ENCODE measurements at places on chromosomes 13 and 19.
A peak's percentile ranks its signal among the peaks of the same experiment; 100 is the strongest.

- H3K4me3 ChIP-seq = no peak overlapping the region
- H3K36me3 ChIP-seq = no peaks in the 10 kb centered on the region
- no peak overlapping the region for H3K27ac ChIP-seq
- no peak for DNase-seq
- H3K27me3 ChIP-seq = no peaks in the 10 kb centered on the region
- H3K4me1 ChIP-seq = no peaks in the 10 kb centered on the region
These were observed 1075.0 kb downstream of the DIAPH3 start for GRCh38 chr13:59088716-59089115.

- H3K27ac ChIP-seq = peak overlapping the region; percentile 60
- H3K4me1 ChIP-seq = peaks cover 19% of the 10 kb centered on the region
- peaks cover 8% of the 10 kb centered on the region for H3K36me3 ChIP-seq
- H3K27me3 ChIP-seq = peaks cover 18% of the 10 kb centered on the region
- H3K4me3 ChIP-seq = peak overlapping the region; percentile 71
- DNase-seq = no peak
These were observed 665 bp upstream of the ATG4D start for GRCh38 chr19:10543059-10543419.

- H3K4me1 ChIP-seq = no peaks in the 10 kb centered on the region
- H3K36me3 ChIP-seq = no peaks in the 10 kb centered on the region
- no peak overlapping the region for H3K27ac ChIP-seq
- no peaks in the 10 kb centered on the region for H3K27me3 ChIP-seq
- DNase-seq = no peak
- H3K4me3 ChIP-seq = no peak overlapping the region
These were observed 724.6 kb downstream of the SLITRK5 start for GRCh38 chr13:88395804-88396203.

DNA sequence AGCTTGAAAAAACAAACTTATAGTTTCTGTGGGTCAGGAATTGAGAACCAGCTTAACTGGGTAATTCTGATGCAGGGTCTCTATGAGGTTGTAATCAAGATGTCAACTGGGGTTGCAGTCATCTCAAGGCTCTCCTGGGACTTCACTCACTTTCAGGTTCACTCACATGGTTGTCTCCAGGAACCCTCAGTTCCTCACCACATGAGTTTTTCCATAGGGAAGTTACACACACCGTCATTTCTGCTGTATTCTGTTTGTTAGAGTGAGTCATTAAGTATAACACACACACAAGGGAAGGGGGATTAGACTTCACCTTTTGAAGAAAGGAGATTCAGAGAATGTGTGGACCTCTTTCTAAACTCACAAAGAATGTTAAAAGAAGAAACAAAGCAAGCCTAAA lies 34.9 kb upstream of the MLNR start:
- peaks cover 15% of the 10 kb centered on the region for H3K4me1 ChIP-seq
- no peaks in the 10 kb centered on the region for H3K27me3 ChIP-seq
- peaks cover 48% of the 10 kb centered on the region for H3K36me3 ChIP-seq
- DNase-seq = no peak
- no peak overlapping the region for H3K27ac ChIP-seq

- no peak overlapping the region for H3K27ac ChIP-seq
- H3K36me3 ChIP-seq = peaks cover 25% of the 10 kb centered on the region
- DNase-seq = no peak
- H3K27me3 ChIP-seq = no peaks in the 10 kb centered on the region
- H3K4me1 ChIP-seq = peaks cover 42% of the 10 kb centered on the region
These were observed 38.3 kb downstream of the NDFIP2 start for GRCh38 chr13:79519255-79519654.

GRCh38 chr19:33872445-33873320 lies 76.0 kb downstream of the KCTD15 start:
- no peak overlapping the region for H3K27ac ChIP-seq
- no peaks in the 10 kb centered on the region for H3K4me1 ChIP-seq
- peaks cover 1% of the 10 kb centered on the region for H3K27me3 ChIP-seq
- no peak overlapping the region for H3K4me3 ChIP-seq
- no peaks in the 10 kb centered on the region for H3K36me3 ChIP-seq
- DNase-seq = no peak

- peaks cover 19% of the 10 kb centered on the region for H3K27me3 ChIP-seq
- no peak for DNase-seq
- H3K27ac ChIP-seq = no peak overlapping the region
- no peak overlapping the region for H3K4me3 ChIP-seq
- H3K4me1 ChIP-seq = peaks cover 3% of the 10 kb centered on the region
These were observed 67.2 kb downstream of the HSPH1 start for GRCh38 chr13:31094331-31095015.

DNA sequence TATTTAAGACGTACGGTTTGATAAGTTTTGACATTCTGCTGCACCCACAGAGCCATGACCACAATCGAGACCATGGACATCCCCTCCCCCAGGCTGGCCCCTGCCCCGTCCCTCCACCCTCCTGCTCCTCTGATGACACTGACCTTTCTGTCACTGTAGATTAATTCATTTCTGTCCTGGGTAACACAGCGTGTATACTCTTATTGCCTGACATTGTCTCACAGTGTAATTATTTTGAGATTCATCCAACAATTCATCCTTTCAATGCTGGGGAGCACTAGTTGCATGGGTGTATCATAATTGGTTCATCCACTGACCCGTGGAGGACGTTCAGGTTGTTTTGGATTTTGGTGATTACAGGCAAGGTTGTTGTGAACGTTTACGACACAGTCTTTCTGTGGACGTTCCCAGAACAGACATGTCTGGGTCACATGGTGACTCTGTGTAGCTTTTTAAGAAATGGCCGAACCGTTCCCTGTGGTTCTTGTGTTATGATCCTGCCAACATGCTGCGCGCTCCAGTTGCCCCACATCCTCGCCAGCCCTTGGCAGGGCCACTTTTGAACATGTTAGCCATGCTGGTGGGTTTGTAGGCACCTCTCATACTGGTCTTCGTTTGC lies 41.9 kb downstream of the C13orf46 start:
- DNase-seq = no peak
- no peaks in the 10 kb centered on the region for H3K36me3 ChIP-seq
- H3K27ac ChIP-seq = no peak overlapping the region
- H3K4me3 ChIP-seq = no peak overlapping the region
- H3K27me3 ChIP-seq = peaks cover 7% of the 10 kb centered on the region
